Left lung (tissue), 14 donors: ENCODE measurements at places on chromosomes 7 and 10. TPM values are rescaled to one million over a fixed set of nuclear protein-coding genes. Genes with fewer than 3 reads are reported as not detected.

SFRP5 gene
- 1.9 TPM for total RNA-seq

TSPAN33 gene
- 2.3 TPM for total RNA-seq

DNAJC1 gene
- 36.6 TPM for total RNA-seq

CPEB3 gene
- 3.5 TPM for total RNA-seq

SPAG6 gene
- 6.4 TPM for total RNA-seq

TEX47 gene
- total RNA-seq, result not detected

GRCh38 chr7:42127232-42127622, 109.8 kb downstream of the GLI3 start:
- DNase-seq, result no peak
- no peak overlapping the region for H3K4me3 ChIP-seq
- no peak overlapping the region for H3K27ac ChIP-seq
- no peaks in the 10 kb centered on the region for H3K36me3 ChIP-seq

GRCh38 chr7:111931016-111931517, 275.1 kb downstream of the DOCK4 start:
- DNase-seq, result no peak
- H3K27ac ChIP-seq, result peak overlapping the region; percentile 59
- no peak overlapping the region for H3K4me3 ChIP-seq
- H3K4me1 ChIP-seq, result no peaks in the 10 kb centered on the region
- no peaks in the 10 kb centered on the region for H3K36me3 ChIP-seq
- H3K27me3 ChIP-seq, result no peaks in the 10 kb centered on the region

DNA sequence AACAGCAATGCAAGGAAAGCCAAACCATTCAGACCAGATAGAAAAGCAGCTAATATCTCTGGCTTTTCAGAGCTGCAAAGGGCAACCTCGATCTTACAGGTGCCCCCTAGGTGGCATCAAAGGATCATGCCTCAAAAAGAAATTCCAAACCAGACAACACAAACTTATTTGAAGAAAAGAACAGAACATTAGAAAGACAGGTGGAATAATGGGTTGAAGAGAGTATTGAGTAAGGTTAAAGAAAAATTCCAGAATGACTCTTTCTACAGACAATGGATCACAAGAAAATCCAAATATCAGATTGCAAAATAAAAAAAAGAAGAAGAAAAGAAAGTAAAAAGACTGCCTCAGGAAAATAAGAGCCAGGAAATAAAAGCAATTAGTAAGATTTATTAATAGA, 213.7 kb downstream of the ELMO1 start:
- H3K36me3 ChIP-seq, result peaks cover 6% of the 10 kb centered on the region
- H3K27me3 ChIP-seq, result no peaks in the 10 kb centered on the region
- no peaks in the 10 kb centered on the region for H3K4me1 ChIP-seq

GRCh38 chr10:538895-539294, 150.6 kb downstream of the DIP2C start:
- no peaks in the 10 kb centered on the region for H3K36me3 ChIP-seq
- no peak overlapping the region for H3K27ac ChIP-seq
- H3K4me1 ChIP-seq, result no peaks in the 10 kb centered on the region
- no peak overlapping the region for H3K4me3 ChIP-seq
- DNase-seq, result no peak

DNA sequence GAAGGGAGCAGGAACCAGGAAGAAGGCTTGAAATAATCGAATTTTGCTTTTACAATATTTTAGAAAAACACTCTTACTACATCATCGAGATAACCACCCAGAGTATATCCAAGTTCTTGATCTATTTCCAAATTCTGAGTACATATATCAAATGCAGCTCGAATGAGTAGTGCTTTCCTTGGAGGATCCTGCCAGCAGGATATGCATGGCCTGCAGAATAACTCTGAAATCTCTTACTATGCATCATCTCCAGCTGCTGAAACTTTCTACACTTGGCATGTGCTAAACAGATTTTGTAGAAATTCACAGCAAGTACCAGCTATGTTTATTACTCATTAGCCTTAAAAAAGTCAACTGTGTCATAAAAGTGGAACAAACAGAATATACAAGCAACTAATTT, 44.0 kb upstream of the ANK3 start:
- H3K36me3 ChIP-seq, result no peaks in the 10 kb centered on the region
- peaks cover 4% of the 10 kb centered on the region for H3K4me1 ChIP-seq

- H3K4me1 ChIP-seq, result peaks cover 56% of the 10 kb centered on the region
- H3K27ac ChIP-seq, result peak overlapping the region; percentile 94
- no peaks in the 10 kb centered on the region for H3K36me3 ChIP-seq
- no peaks in the 10 kb centered on the region for H3K27me3 ChIP-seq
Observed at GRCh38 chr10:45000138-45000751, 478 bp upstream of the ZNF22 start.

DNA sequence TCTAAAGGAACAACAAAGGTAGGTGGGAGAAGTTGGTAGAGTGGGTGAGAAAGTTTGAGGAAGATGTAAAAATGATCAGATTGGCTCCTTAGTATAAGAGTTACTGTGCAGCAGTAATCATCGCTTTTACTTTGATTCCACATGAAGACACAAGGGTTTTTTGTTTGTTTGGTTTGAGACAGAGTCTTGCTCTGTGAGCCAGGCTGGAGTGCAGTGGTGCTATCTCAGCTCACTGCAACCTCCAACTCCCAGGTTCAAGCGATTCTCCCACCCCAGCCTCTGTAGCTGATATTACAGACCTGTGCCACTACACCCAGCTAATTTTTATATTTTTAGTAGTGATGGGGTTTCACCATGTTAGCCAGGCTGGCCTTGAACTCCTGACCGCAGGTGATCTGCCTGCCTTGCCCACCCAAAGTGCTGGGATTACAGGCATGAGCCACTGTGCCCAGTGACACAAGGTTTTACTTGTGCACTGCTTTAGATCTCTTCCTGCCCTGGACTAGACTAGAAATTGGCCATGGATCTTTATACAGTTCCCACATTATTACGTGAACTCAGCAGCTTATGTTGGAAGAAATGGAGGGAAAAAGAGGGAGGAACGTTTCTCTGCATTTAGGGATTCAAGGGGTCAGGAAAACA, 10.7 kb downstream of the LUC7L2 start:
- no peaks in the 10 kb centered on the region for H3K27me3 ChIP-seq
- no peak for DNase-seq
- peaks cover 28% of the 10 kb centered on the region for H3K36me3 ChIP-seq
- no peaks in the 10 kb centered on the region for H3K4me1 ChIP-seq
- no peak overlapping the region for H3K4me3 ChIP-seq
- H3K27ac ChIP-seq, result no peak overlapping the region

DNA sequence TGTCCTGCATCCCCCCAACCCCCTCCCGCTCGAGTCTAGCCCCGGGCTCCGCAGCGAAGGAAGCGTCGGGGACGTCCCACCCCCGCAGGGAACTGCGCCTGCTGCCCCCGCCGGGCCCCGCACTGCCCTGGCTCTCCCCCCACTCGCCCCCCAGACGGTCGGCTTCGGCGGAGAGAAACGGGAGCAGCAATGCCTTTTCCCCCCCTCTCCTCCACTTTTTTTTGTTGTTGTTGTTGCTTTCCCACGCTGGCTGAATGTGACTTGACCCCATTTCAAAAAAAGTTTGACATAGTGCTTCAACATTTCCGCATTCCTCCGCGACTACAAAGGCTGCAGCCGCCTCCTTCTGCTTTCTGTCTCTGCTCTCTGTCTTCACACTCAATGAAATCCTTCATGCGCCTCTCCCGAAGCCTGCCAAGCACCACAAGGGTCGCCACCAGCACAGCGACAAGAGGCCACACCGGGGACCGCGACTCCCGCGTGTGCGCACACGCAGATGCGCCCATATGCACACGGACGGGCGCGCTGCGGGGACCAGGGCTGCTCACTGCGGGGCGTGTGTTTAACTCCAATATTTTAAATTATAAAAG, 1.0 kb downstream of the CDK6 start:
- H3K36me3 ChIP-seq, result no peaks in the 10 kb centered on the region
- peak overlapping the region; percentile 82 for H3K4me3 ChIP-seq

GRCh38 chr10:21961847-21962246, 41.7 kb downstream of the DNAJC1 start:
- no peaks in the 10 kb centered on the region for H3K27me3 ChIP-seq
- no peak overlapping the region for H3K4me3 ChIP-seq
- H3K36me3 ChIP-seq, result no peaks in the 10 kb centered on the region
- H3K27ac ChIP-seq, result no peak overlapping the region
- no peaks in the 10 kb centered on the region for H3K4me1 ChIP-seq

DNA sequence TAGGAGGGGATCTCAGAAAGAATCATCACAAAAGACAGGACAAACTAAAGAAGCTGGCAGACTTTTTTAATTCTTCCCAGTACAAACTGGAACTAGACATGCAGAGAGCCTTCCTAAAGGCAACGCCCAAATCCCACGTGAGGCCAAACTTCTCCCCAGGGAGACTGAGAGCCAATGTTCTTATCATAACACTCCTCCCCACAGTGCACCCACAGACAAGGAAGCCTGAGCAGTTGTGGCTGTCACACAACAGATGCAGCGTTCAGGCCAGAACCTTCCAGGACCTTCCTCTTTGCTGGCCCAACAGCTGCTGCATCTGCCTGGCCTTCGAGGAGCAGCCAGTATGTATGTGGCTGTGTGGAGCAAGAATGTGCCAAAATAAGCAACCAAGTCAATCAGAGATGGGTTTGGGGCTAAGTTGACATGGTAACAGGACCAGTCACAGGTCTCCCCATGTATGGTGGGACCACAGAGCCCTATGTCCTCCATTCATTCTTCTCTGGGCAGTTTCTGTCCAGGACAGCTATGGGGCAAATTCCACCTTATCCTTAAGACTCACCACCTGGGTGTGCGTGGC, 34.9 kb downstream of the SRPK2 start:
- peaks cover 40% of the 10 kb centered on the region for H3K4me1 ChIP-seq
- no peaks in the 10 kb centered on the region for H3K36me3 ChIP-seq
- DNase-seq, result peak; percentile 71
